ENCODE measurements at places on chromosomes 4 and X.
A peak's percentile ranks its signal among the peaks of the same experiment; 100 is the strongest.

GRCh38 chr4:120855307-120856001, 67.1 kb downstream of the PRDM5 start:
- DNase-seq = no peak
- peaks cover 11% of the 10 kb centered on the region for H3K4me1 ChIP-seq
- H3K36me3 ChIP-seq = no peaks in the 10 kb centered on the region

- DNase-seq = no peak
- H3K27ac ChIP-seq = no peak overlapping the region
- no peaks in the 10 kb centered on the region for H3K36me3 ChIP-seq
- no peaks in the 10 kb centered on the region for H3K4me1 ChIP-seq
- H3K27me3 ChIP-seq = no peaks in the 10 kb centered on the region
These were observed 119.0 kb upstream of the WDR17 start for GRCh38 chr4:175946472-175947116.

DNA sequence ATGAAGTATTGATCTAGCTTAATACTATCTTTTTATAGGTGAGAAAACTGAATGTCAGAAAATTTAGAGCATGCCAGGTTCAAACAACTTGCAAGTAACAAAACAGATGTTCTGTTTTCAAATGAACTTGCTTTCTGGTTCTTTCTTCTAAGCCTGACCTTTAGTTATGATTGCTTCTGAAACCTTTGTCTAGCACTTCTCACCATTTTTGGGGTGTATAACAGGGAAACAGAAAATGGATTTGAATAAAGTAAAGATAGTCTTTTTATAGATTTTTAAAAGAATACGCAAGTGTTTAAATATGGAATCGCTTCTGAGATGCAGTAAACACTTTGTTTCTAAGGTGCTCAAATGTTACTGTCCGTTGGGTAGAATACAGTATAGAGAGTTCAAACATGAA, 687.2 kb upstream of the CPEB2 start:
- no peaks in the 10 kb centered on the region for H3K4me1 ChIP-seq
- H3K4me3 ChIP-seq = no peak overlapping the region
- no peaks in the 10 kb centered on the region for H3K27me3 ChIP-seq
- H3K36me3 ChIP-seq = no peaks in the 10 kb centered on the region
- no peak for DNase-seq

DNA sequence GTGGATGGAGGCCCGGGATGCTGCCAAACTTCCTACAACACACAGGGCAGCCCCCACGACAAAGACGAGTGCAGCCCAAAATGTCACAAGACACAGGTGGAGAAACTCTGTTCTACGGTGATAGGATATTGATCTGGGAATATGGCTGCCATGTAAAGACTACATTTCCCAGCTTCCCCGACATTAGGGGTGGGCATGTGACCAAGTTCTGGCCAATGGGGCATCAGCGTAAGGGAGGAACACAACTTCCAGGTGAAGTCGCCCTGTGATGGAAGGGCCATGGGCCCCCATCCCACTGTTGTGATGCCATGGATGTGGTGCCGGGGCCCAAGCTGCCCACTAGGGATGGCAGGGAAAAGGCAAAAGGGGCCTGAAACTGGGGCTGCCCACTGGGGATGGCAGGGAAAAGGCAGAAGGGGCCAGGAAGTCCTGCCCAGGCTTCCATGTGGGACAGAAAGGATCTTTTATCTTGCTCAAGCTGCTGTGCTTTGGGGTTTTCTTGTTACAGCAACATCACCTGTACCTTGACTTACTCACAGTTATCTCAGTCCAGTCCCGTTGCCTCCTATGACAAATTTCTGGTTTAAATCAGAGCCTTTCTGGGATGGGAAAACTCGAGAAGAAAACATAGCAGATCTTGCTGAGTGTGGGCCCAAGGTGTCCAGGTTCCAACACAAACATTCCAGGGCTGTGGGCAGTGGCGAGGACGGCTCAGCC, 9.7 kb upstream of the ADRA2C start:
- H3K27me3 ChIP-seq = no peaks in the 10 kb centered on the region
- no peaks in the 10 kb centered on the region for H3K36me3 ChIP-seq
- no peak for DNase-seq
- no peak overlapping the region for H3K4me3 ChIP-seq
- no peak overlapping the region for H3K27ac ChIP-seq

GRCh38 chrX:115226929-115227328, 7.0 kb downstream of the LRCH2 start:
- H3K27me3 ChIP-seq = no peaks in the 10 kb centered on the region
- no peak overlapping the region for H3K27ac ChIP-seq

DNA sequence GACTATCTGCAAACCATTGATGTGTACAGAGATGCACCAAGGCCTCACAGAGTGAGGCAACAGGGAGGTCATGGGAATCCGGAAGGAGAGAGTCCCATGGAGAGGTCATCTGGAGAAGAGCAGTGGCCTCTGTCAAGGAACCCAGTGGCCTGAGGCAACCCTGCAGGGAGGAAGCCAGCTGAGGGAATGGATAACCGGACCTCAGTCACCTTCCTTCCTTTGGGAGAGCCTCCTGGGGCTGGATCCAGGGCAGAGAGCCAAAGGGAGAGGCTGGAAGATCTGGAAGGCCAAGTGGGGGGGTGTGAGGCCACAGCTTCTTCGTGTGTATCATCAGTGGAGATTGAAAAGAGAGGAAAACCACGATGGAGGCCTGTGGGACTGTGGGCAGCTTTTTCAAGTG, 24.3 kb upstream of the CD38 start:
- no peak overlapping the region for H3K4me3 ChIP-seq
- no peak overlapping the region for H3K27ac ChIP-seq
- no peaks in the 10 kb centered on the region for H3K4me1 ChIP-seq

- H3K27ac ChIP-seq = no peak overlapping the region
- no peaks in the 10 kb centered on the region for H3K36me3 ChIP-seq
- no peak for DNase-seq
- H3K27me3 ChIP-seq = no peaks in the 10 kb centered on the region
- H3K4me1 ChIP-seq = no peaks in the 10 kb centered on the region
These were observed 109.5 kb downstream of the DDX60 start for GRCh38 chr4:168208957-168209614.

DNA sequence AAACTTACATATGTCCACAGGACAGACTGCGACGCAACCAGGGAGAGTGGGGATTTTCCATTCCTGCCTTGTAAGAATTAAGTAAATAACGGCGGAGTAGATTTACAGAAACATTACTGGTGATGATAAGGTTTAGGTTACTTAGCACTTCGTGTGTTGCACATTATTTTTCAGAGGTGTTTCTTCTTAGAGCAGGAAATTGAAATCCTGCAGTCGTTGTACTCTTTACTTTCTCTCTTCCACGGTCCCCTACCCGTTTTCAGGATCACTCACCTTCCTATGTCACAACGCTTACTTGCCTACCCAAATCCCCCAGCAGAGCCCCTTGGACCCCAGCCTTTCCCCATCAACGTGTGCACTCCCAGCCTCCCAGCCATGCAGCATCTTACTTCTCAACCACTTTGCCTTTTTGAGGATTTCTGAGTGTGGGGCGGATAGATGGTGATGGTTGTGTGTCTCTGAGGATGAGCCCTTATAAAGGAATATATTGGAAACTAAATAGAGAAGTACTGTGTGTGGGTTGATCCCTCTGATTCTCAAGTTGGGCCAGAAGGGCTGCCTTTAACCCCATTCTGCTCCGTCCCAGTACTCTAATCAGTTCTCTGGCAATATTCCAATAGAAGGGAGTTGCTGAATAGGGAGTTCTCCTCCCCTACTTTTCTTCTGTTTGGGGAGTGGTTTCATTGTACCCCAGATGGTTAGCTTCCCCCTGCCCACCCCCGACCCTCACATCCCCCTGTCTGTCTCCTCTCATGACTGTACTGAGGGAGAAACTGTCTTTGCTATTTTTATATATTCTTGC, 1.6 kb downstream of the MID2 start:
- no peak for DNase-seq
- no peaks in the 10 kb centered on the region for H3K27me3 ChIP-seq
- peak overlapping the region; percentile 70 for H3K27ac ChIP-seq
- no peaks in the 10 kb centered on the region for H3K36me3 ChIP-seq
- peak overlapping the region; percentile 35 for H3K4me3 ChIP-seq

- H3K4me1 ChIP-seq = no peaks in the 10 kb centered on the region
- no peaks in the 10 kb centered on the region for H3K27me3 ChIP-seq
- DNase-seq = no peak
- H3K4me3 ChIP-seq = no peak overlapping the region
- no peaks in the 10 kb centered on the region for H3K36me3 ChIP-seq
These were observed 12.2 kb upstream of the CAMK2D start for GRCh38 chr4:113773756-113774155.

- no peak overlapping the region for H3K4me3 ChIP-seq
- H3K4me1 ChIP-seq = no peaks in the 10 kb centered on the region
- peaks cover 5% of the 10 kb centered on the region for H3K27me3 ChIP-seq
- H3K36me3 ChIP-seq = no peaks in the 10 kb centered on the region
These were observed 84.9 kb downstream of the DMD start for GRCh38 chrX:33126469-33126868.

DNA sequence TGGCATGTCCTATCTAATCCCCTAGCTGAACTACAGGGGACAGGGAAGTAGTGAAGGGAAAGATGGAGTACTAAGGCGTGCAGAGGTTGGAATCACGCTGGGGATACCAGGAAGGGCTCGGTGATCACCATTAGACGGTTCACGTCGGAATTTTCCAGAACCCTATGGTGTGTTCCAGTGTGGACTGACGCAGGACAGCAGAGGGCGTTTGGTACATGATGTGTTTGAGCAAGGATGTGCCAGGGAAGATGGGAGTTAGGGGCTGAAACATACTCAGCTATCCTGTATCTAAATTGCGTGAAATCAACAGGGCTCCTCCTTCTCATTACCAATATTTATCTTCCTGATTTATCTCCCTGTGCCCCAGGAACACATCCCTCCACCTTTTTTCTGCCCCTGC, 33.7 kb downstream of the PRPS2 start:
- no peaks in the 10 kb centered on the region for H3K4me1 ChIP-seq
- no peak overlapping the region for H3K4me3 ChIP-seq
- peaks cover 3% of the 10 kb centered on the region for H3K36me3 ChIP-seq
- no peaks in the 10 kb centered on the region for H3K27me3 ChIP-seq
- DNase-seq = no peak
- no peak overlapping the region for H3K27ac ChIP-seq

Data from pancreas (tissue), 10 donors.